NCI-H1436 (cell line): ENCODE measurements at places on chromosomes 3 and 15.

- DNase-seq: no peak
These were observed 45.1 kb downstream of the CTDSPL start for GRCh38 chr3:37906734-37907282.

DNA sequence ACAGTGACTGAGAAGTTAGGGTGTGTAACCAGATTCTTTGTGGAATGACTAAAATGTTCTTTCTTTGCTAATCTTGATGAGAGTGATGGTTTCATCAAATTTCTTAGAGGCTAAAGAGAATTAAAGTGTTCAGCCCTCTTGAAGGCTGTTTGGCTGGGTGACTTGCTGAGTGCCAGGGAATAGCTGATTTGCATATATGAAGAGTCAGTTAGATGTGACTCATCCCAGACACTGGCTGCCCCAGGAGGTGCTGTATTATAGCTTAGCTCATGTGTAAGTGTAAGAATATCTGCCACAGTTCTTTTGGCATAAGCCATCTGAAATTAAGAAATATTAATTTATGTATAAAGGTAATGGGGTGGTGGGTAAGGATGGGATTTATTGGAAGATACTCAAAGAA is 535.1 kb downstream of the NLGN1 start:
- peak; percentile 58 for DNase-seq

DNA sequence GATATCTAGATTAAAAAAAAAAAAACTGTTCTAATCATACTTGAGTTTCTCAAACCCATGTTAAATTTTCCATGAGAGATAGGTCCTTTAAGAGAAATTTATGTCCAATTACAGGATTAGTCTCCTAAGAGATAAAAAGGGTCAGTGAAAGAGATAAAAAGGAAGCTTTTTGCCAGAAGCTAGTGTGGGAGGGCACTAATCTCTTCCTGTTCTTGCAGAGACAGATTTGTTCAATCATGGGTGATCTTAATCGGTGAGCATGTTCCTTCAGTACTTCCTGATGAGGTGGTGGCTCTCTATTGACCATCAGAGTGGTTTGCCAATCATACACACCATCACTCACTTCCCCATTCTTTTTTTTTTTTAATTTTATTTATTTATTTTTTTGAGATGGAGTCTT is 16.9 kb upstream of the LPP start:
- no peak for DNase-seq

DNA sequence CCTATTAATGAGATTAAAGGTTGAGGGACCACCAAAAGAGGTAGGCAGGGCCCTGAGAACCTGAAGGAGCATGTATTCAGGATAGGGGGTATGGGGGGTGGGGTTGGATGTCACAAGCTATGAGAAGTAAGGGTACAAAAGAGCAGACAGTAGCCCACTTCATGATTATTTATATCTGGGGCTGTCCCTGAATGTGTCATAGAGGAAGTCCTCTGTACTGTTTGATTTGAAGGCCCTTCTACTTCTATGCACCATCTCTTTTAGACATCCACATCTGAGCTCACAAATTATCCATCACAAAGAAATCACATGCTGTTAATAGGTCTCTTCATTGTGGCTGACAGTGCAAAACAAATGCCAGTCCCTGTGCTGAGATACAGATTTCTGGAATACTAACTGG is 68.6 kb downstream of the FHIT start:
- no peak for DNase-seq

GRCh38 chr3:118675305-118675704 is 359.3 kb downstream of the IGSF11 start:
- DNase-seq: no peak

DNA sequence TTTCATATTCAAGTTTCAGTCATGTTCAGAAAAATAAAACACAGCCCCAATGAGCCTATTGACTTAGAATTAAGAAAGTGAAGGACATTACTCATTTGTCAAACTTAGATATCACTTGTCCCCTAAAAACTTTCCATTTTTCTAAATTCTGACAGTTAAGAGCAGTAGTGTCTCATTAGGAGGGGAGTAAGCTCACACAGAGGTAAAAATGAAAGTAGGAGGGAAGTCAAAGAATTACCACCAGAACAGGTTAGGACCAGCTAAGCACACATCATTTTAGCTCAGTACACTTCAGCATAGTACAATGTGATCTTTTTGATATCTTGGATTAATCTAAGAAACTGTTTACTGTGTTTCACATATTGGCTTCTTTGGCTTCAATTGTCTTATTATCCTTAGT is 64.3 kb downstream of the OSTN start:
- no peak for DNase-seq

GRCh38 chr15:68465861-68466560 is 34.0 kb upstream of the ITGA11 start:
- DNase-seq: no peak

- no peak for DNase-seq
These were observed 335.5 kb upstream of the CBLB start for GRCh38 chr3:106204160-106204868.

DNA sequence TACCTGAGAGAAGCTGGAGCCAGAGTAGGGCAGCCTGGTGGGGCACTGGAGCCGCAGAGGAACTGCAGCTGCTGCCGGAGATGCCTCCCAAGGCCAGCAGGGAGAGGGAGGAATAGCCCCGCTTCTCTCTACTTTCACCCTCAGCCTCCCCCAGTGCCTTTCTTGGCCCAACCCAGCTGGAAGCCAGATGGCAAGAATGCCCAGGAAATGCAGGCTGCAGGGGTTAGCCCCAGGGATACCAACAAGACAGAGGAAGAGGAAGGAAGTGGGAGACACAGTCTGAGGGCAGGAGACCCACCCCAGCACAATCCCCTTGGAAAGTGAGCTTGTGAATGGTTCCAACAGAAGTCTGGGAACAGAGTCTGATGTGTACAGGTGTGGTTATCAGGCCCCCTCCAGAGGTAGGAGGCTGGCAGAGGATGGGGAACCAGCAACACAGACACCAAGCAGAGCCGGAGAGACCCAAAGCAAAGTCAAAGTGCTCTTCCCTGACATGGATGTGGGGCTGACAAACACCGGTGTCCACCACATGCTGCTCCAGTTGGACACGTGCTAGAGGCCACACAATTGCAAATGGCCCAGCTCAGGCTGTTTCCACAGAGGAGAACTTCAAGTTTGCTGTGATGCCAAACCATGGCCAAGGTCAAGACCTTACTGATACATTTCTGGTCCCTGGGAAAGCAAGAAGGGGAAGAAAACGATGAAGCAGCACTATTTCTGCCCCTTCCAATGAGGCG is 418.8 kb upstream of the PROK2 start:
- no peak for DNase-seq

DNA sequence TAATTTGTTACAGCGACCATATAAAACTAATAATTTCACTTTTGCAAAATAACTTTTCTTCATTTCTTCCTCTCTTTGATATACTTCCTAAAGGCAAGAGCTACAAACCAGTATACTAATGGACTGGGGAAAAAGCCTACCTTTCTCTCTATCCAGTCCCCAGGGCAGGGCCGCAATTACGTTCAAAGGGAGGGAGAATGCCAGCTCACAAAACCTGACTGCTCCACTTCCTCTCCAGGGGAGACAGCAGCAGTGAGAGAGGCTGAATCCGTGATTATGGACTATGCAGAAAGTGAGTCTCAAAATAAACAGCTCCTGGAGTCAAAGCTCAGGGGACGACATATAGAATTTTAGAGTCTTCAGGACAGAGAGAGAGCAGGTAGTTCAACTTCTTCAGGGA is 126.9 kb upstream of the HES1 start:
- peak; percentile 60 for DNase-seq

GRCh38 chr3:142975316-142975995 is 12.0 kb upstream of the PAQR9 start:
- DNase-seq: no peak

GRCh38 chr3:39376959-39377634 is 6.1 kb upstream of the SLC25A38 start:
- DNase-seq: no peak

- no peak for DNase-seq
These were observed 152.6 kb upstream of the GBE1 start for GRCh38 chr3:81913886-81914663.

GRCh38 chr3:188197388-188197847 is 43.5 kb downstream of the LPP start:
- DNase-seq: no peak

- DNase-seq: no peak
These were observed 122.0 kb upstream of the ALDH1A3 start for GRCh38 chr15:100757661-100758060.

- DNase-seq: no peak
These were observed 228.5 kb downstream of the ARPP21 start for GRCh38 chr3:35867791-35868190.

GRCh38 chr3:106386050-106386449 is 517.2 kb upstream of the CBLB start:
- no peak for DNase-seq

- DNase-seq: no peak
These were observed 467.7 kb downstream of the FGF12 start for GRCh38 chr3:192259661-192260060.

DNA sequence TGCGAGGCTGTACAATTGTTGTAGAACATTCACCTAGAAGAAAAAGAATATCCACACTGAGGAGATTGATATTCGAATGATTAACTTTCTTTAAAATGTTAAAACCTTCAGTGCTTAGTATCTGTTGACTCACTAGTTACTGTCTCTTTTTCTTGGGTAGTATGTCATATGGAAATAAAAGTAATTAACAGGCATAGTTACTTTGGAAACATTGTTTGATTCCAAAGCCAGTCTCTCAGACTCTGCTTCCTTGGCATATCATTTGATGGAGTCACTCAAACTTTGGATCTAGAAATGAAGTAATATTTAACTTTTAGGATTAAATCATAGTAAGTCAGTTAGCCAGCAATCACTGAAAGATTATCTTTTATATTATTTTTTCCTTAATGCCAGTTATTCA is 63.4 kb downstream of the MAP2K5 start:
- no peak for DNase-seq

- DNase-seq: no peak
These were observed 6.2 kb upstream of the NR2F2 start for GRCh38 chr15:96324192-96324895.

GRCh38 chr3:101124125-101124524 is 130.9 kb upstream of the ABI3BP start:
- DNase-seq: no peak

DNA sequence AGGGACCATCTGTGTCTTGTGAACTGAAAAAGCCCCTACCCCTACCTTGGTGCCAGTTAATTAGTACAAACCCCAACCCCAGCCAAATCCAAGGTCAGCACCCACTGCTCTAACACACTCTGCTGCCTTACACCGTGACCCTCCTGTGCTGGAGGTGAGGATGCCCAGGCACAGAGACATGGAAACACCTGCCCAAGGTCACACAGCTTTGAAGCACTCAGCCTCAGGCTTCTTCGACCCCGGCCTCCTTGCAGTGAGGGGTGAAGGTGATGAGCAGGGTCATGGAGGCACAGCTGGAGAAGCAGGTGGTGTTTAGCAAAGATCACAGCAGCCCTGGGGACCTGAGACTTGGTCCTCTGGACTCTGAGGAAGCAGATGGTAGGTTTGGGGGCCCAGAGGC is 39.0 kb upstream of the SLC6A6 start:
- DNase-seq: no peak

DNA sequence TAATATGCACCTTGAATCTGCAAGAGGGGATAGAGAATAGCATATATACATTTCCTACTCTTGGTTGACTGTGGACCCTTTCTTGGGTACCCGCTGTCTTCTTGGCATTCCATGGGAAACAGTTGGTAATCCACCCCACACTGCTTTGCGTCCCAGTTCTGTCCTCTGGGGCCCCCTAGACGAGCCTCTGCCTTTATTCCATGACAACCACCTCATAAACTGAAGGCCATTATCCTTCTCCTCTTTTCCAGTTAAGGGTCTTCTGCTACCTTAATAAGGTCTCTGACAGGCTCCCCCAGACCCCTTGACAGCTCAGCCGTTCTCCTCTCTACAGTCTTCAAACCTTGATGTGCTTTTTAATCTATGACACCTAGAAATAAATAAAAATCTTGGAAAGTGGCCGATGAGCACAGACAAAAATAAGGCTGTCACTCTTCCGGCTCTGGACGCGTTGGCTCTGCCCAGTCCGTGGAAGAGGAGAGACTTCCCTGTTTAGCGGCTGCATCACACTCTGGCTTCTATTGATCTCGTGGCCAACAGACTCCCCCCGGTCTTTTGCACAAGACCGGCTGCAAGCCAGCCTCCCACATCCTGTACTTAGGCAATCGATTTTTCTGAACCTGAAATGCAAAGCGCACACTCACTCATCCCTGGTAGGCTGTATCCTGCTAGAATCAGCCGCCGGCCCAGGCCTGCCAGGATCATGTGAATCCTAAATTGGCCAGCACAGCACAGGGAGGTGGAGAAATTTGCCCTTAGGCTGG is 251.0 kb upstream of the TLE3 start:
- DNase-seq: no peak

DNA sequence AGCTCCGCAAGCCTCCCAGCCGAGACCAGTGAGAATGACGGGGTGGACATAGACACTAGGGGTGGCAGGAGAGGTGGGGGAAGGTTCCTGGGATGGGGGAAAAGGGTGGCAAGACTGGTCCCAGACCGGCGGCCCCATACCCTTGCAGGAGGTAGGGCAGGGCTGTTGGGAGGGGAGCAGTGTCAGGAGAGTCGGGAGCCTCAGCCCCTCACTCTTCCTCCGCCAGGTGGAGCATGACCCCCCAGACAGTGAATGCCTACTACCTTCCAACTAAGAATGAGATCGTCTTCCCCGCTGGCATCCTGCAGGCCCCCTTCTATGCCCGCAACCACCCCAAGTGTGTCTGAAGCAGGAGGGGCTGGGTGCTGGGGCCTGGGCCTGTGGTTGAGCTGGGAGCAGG is 8.7 kb upstream of the PSMD2 start:
- DNase-seq: no peak

DNA sequence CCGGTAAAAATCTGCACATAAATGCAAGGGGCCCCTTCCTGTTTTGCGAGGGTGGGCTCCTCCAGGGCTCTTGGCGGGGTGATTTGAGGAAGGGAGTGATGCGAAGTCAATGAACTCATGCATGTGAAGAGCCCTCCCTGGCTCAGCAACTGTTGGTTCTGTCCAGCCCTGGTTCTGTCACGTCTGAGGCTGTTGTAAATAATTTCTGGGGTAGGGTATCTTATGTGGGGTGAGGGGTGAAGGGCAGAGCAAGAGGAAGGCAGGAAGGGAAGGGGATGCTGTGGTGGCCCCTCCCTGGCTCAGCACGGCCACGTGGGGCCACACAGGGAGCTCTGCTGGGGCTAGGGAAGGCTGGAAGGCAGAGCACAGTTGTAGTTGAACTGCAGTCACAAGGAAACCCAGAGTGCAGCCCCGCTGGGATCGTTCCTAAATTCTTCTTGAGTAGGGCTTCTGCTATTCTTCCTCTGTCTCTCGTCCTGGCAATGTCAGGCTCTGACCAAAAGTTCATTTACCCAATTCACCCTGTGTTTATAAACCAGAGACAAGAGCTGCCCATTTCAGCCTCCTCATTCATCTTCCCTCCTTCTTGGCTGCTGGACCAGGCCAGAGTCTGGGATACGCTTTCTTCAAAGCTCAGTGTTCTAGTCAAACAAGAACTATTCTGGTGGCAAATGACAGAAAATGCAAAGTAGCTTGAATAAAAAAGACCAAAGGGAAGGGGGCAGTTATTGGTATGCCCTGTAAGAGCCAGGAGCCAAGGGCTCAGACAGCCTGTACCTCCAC is 14.8 kb upstream of the TOPBP1 start:
- DNase-seq: no peak

GRCh38 chr3:100264242-100264641 is 3.5 kb downstream of the TBC1D23 start:
- DNase-seq: no peak
